CD4-positive, alpha-beta memory T cell (primary cell): ENCODE measurements at places on chromosomes 4 and X. TPM values are rescaled to one million over a fixed set of nuclear protein-coding genes. Genes with fewer than 3 reads are reported as not detected.

Gene GAGE12J
- total RNA-seq, result not detected

Gene CLDN2
- total RNA-seq, result not detected

Gene MAGED4
- total RNA-seq, result 17.1 TPM

Gene NAA10
- 94.9 TPM for total RNA-seq

Gene DCLK2
- not detected for total RNA-seq

DNA sequence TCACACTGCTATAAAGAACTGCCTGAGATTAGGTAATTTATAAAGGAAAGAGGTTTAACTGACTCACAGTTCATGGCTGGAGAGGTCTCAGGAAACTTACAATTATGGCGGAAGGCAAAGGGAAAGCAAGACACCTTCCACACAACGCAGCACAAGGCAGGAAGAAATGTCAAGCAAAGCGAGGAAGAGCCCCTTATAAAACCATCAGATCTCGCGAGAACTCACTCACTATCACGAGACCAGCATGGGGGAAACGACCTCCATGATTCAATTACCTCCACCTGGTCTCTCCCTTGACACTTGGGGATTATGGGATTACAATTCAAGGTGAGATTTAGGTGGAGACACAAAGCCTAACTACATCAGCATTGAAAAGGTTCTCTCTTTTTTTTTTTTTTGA is 39.6 kb downstream of the PALLD start:
- DNase-seq, result no peak

DNA sequence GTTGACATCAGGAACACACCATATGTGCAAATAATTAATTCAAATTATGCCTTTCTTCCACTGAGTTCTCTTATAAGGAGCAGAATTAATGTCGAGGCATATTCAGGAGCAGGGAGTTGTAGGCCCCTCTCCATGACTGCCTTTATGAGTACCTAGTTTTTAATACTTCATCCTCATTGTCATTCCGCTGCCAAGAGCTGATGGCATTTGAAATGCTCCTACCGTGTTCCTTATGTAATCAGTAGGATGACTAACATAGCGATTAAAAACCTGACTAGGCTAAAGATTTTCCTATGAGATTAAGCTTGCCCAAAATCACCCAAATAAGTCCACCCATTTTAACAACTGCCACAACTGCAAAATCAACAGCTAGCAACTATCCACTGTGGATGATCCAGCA is 220.6 kb downstream of the DHX15 start:
- DNase-seq, result no peak

GRCh38 chr4:14237911-14238310 is 610.4 kb upstream of the BOD1L1 start:
- DNase-seq, result no peak

GRCh38 chr4:5260121-5260520 is 208.8 kb downstream of the STK32B start:
- no peak for DNase-seq

DNA sequence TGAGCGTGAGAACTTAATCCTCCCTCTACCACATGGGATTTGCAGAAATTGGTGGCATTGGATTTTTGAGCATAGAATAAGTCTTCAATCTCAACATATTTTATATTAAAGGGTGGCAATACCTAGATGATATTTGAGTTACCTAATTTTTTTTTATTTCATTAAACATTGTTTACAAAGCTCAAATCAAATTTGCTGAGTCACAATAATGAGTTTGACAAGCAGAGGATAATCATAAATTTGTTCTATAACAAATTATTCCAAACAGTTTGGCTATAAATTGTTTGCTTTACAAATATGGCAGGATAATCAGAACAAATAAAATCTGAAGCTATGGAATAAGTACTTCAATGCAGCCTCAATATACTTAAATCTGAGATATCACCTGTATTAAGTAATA is 22.7 kb downstream of the EMCN start:
- no peak for DNase-seq

GRCh38 chrX:154037754-154038153 is 18.1 kb upstream of the IRAK1 start:
- no peak for DNase-seq

- no peak for DNase-seq
These were observed 104.9 kb downstream of the TEX13C start for GRCh38 chrX:125424536-125424935.

DNA sequence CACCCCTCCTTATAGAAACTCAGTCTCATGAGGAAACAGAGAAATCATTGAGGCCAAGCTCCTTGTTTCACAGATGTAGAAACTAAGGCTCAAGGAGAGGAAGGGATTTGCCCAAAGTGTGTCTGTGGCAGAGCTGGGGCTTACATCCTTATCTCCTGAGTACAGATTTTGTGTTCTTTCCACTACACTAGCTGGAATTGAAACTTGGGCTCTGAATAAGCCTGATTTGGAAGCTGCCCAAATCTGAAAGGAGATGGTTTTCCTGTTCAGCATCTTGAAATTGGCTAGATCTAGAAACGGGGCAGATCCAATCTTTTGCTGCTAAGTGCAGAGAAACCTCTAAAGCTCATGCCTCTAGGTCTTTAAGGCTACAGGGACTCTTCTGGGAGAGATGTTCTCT is 24.3 kb downstream of the AWAT2 start:
- DNase-seq, result no peak

DNA sequence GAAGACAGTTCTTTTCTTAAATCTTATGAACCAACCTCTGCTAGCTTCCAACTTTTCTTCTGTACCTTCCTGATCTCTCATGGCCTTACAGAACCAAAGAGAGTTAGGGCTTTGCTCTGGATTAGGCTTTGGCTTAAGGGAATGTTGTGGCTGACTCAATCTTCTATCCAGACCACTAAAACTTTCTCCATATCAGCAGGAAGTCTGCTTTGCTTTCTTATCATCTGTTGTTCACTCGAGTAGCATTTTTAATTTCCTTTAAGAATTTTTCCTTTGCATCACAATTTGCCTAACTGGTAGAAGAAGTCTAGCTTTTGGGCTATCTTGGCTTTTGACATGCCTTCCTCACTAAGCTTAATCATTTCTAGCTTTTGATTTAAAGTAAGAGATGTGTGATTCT is 167.0 kb downstream of the TBCK start:
- no peak for DNase-seq

DNA sequence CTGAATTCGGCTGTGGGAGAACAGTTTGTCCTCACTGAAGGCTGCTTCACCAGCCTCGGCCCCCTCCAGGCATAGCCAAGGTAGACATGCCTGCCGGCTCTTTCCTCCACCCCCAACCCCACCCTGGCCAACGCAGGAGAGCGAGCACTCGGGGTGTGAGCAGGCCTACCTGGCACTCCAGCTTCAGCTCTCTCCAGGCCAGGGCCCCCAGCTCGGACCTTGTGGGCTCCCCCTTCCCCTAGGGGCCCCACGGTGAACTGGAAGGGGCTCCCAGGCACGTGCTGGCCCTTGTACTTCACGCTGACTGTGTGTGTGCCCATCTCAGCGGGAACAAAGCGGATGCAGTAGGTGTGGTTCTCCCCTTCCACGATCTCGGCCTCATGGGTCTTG is 22.4 kb downstream of the FLNA start:
- DNase-seq, result no peak

GRCh38 chr4:112196461-112196860 is 35.1 kb upstream of the AP1AR start:
- no peak for DNase-seq

DNA sequence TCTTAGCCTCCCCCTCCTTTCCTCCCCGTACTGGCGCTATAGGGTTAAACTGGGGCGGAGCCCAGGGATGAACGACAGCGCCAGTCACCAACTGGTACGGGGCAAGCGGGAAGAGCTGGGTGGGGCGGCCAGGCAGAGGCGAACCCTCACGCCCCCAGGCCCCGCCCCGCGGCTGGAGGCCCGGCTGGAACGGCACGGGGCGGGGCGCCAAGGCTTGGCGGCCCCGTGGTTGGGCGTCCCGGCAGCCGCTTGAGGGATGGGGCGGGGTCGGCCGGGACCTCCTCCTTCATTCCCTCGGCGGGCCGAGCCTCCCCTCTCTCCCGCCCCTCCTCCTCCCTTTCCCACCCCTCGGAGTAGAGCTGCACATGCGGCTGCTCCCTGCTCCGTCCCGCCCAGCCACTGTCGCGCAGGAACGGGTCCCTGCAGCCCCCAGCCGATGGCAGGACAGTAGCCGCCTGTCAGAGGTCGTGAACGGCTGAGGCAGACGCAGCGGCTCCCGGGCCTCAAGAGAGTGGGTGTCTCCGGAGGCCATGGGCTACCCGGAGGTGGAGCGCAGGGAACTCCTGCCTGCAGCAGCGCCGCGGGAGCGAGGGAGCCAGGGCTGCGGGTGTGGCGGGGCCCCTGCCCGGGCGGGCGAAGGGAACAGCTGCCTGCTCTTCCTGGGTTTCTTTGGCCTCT is at the start of gene EDA:
EDA (plus strand) TSS at position 335 of the 678 bp plus-strand sequence.
- peak; percentile 67 for DNase-seq

GRCh38 chrX:22987452-22987851 is 12.3 kb upstream of the DDX53 start:
- DNase-seq, result no peak

DNA sequence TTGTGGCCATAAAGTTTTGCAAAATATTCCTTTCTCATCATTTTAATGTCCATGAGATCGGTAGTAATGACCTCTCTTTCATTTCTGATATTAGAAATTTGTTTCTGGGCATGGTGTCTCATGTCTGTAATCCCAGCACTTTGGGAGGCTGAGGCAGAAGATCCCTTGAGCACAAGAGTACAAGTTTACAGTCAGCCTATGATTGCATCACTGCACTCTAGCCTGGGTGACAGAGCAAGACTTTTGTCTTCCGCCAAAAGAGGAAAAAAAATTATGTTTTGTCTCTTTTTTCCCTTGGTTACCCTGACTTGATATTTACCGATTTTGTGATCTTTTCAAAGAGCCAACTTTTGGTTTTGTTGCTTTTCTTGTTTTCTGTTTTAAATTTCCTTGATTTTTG is 10.8 kb upstream of the NKAP start:
- no peak for DNase-seq

DNA sequence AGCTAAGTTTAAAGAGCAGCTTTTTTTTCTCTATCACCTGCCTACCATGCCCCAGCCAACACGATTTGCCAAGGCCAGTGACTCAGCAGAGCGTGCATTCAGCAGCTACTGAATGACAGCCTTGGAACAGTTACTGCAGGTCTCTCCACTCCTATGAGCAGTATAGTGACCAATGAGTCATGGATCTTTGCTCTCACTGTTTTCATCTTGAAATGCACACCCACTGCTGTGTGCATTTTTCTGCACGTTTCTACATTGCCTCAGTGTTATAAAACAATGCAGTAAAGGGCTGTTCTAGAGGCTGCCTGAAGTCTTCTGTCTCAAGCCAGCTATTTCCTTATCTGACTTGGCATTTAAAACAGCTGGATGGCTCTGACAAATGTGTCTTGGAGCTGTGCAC is 66.0 kb upstream of the C4orf54 start:
- DNase-seq, result no peak

DNA sequence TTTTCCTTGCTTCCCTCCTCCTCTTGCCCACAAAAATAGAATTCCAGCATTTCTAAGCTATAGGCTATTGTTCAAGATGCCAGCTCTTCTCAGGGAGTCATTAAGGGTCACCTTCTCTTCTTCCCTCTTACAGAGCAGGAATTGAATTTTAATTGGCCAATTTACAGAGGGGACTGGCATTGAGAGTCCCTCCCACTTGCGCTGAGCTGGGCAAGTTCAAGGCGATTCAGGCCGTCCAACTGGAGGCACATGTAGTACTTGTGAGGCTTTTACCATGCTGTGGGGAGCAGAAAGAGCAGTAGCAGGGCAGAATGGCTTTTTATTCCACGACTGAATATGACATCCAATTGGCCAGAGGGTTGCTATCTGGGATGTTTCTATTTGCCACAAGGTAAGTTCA is 181.9 kb downstream of the SOWAHB start:
- DNase-seq, result no peak

DNA sequence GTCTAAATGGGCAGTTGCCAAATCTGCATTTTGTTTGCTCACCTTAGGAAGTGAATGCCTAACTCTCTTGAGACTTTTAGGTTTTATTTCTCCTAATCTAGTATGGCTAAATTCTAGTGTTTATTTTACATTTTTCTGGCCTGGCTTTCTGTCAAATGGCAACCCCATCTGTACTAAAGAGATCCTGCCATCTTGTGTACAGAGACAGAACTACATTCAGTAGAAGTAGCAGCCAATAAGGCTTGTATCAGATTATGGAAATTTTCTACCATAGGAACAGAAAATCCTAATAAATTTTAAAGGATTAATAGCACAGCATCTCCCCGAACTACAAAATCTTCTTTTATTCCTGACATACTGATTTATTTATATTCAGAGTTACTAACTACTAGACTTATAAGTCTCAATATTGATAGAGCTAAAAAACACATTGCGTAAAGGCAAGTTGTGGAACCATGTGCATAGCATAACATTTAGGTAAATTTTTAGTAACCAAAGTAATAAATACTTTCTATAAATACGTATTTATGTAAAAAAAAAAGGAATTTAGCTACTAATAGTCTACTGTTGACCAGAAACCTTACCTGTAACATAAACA is 45.5 kb downstream of the TMEM144 start:
- no peak for DNase-seq

DNA sequence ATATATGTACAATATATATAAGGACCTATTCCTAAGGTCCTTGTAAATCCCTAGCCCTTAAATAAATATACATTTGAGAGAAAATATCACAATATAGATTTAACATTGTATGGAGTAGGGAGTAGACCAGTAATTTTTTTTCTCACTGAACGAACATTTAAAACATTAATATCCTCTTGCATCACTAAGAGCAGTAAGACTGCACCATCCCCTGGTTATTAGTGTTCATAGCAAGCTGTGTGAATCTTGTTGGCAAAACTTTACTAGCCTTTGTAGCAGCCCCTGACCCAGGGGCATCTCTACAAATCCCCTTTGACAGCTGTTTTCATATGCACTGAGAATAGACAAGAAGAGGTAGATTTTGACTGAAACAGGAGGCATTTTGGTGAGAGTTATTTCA is 146.5 kb downstream of the IL1RAPL2 start:
- no peak for DNase-seq

DNA sequence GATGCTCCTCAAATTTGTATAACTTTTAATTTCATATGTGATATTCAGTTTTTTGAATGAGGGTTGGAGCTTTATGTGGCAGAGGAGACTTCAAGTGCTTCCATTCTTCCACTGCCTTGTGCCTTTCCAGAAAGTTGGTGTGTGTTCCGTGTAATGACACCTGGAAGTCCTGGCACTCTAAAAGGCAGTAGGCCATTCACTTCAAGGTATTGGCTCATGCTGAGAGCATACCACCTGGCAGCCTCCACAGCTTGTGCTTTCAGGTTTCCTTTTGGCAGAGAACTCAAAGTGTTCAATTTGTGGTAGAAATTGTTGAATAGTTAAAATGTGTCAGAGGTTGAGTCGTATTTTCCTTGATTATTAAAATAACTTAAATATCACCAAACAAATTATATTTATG is 49.6 kb downstream of the GRIA2 start:
- no peak for DNase-seq

- DNase-seq, result peak; percentile 87
These were observed 71.7 kb upstream of the BCOR start for GRCh38 chrX:40169193-40170101.

DNA sequence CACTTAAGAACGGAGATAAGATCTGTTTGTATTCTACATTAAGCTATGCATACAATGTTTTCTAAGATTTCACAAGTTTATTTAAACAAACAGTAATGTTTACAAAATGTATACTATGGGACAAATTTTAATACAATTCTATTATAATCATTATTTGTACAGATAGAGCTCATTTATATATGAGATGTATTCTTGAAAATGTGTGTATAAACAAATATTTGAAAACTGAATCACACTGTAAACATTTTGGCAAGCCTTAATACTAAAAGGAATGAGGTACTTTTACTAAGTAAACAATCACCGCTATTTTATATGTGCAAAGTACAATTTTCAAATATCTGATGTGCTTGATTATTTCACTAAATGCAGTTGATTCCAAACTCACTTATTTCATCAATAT is 119.2 kb upstream of the MAB21L2 start:
- DNase-seq, result no peak

GRCh38 chr4:102596532-102596931 is 95.4 kb downstream of the NFKB1 start:
- no peak for DNase-seq
